ENCODE measurements at places on chromosomes 3 and 15.
A peak's percentile ranks its signal among the peaks of the same experiment; 100 is the strongest.

DNA sequence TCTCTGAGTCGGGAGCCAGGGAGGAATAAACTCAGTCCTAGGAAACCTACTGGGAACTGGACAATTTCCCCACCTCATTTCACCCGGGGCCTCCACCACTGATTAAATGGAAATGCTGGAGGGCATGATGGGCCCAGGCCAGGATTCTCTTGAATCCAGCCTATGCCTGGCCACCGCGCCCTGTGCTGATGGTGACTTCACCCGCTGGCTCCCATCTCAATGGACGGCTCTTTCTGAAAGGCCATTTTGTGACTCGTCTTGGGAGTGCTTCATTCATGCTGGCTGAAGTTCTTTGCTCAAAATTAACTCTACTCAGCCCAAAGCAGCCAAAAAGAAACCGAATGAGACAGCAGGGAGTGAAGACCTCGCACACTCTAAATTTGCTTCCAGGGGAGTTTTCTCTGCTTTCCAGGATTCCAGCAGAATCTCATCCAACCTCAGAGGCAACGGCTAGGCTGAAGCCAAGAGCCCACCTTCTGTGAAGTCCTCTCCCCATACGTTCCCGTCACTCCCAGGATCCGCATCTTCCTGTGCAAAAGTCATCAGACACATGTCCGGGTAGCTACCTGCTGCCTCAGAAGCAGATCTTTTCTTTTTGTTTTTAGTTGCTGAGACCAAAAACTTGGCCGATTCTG, 266.0 kb upstream of the ICE2 start:
- DNase-seq, result no peak

DNA sequence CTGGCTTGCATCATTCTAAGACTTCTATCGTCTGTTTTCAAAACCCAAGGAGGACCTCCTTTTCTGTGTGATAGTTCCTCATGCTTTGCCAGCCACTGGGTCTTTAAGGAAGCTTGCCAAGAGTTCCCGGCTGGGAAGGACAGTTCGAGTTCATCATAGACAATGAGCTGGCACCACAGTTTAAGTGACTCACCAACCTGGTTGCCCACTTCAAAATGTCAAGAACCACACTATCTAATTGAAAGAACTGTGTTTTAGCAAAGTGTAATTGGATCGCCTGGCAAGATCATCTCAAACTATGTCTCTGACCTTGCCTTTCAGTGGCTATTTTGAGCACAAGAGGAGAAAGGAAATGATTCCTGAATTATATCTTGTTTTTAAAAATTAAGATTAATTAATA, 27.9 kb downstream of the SOX2 start:
- DNase-seq, result no peak

DNA sequence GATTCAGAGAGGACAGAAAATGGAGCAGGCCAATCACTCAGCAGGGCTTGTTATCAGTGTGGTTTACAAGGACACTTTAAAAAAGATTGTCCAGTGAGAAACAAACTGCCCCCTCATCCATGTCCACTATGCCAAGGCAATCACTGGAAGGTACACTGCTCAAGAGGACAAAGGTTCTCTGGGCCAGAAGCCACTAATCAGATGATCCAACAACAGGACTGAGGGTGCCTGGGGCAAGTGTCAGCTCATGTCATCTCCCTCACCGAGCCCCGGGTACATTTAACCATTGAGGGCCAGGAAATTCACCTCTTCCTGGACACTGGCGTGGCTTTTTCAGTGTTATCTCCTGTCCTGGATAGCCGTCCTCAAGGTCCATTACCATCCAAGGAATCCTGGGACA, 513.7 kb upstream of the EPHA6 start:
- no peak for DNase-seq

GRCh38 chr3:32994045-32994444, 42.6 kb downstream of the CCR4 start:
- no peak for DNase-seq

DNA sequence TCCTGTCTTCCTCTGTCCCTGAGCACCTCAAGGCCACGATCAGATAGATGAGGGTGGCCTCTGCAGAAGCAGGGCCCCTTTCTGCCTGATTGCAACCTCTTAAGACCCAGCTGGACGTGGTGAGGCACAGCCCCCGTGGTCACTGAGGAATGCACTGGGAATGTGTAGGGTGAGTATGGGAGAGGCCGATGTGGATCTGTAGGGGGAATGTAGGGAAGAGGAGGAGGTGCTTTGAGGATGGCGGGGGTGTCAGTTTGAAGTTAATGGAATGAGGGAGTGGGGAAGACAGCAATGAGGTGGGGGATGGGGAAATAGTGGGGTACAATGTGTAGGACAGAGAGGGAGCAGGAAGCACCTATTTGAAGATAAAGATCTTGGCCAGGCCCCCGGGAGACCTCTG, 785 bp upstream of the IQCF5 start:
- no peak for DNase-seq

GRCh38 chr15:58746174-58746573, 3.3 kb downstream of the ADAM10 start:
- no peak for DNase-seq

DNA sequence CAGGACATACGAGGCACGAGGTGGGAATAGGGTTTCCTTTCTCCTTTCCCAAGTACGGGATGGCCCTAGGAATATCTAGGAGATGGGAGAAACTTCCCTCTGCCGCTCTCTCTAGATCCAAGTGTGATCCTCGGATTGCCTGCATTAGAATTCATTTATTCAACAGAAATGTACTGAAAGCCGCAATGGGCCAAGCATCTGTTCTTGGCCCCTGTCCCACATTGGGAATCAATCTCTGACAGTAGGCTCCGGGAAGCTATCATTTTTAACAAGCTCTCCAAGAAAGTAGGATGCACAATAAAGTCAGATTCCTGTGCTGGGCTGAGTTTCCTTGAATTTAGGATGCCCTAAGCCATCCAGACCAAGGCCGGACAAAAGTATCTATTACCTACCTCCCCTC, 37.2 kb upstream of the CA12 start:
- DNase-seq, result no peak

GRCh38 chr3:115861166-115861733, 237.9 kb downstream of the GAP43 start:
- no peak for DNase-seq

- DNase-seq, result no peak
Measured at GRCh38 chr15:65980824-65981456, 111.6 kb downstream of the RAB11A start.

DNA sequence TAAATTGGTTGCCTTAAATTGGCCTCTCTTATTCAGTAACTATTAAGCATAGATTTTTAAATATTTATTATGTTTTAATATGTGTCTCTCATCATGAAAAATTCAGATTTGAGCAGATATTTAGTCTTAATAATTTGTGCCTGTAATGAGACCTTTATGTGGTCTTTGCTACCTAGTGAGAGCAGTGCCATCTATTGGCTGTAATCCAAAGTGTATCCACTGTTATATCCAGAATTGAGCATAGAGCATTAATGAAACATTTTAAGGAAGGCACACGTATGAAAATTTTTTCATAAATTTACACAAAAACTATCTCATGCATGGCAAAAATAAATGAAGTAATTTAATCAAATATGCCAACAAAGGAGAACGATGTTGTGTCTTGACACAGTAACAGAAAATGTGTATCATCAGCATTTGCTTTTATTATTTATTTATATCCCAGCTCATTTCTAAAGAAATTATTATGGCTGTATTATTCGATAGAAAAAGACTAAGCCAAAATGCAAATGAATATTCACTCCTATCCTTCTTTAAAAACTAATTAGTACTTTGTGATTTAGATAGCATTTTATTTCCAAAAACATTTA, 203.5 kb downstream of the RSRC1 start:
- peak; percentile 34 for DNase-seq

- DNase-seq, result no peak
Measured at GRCh38 chr3:8298021-8298954, 203.3 kb upstream of the LMCD1 start.

DNA sequence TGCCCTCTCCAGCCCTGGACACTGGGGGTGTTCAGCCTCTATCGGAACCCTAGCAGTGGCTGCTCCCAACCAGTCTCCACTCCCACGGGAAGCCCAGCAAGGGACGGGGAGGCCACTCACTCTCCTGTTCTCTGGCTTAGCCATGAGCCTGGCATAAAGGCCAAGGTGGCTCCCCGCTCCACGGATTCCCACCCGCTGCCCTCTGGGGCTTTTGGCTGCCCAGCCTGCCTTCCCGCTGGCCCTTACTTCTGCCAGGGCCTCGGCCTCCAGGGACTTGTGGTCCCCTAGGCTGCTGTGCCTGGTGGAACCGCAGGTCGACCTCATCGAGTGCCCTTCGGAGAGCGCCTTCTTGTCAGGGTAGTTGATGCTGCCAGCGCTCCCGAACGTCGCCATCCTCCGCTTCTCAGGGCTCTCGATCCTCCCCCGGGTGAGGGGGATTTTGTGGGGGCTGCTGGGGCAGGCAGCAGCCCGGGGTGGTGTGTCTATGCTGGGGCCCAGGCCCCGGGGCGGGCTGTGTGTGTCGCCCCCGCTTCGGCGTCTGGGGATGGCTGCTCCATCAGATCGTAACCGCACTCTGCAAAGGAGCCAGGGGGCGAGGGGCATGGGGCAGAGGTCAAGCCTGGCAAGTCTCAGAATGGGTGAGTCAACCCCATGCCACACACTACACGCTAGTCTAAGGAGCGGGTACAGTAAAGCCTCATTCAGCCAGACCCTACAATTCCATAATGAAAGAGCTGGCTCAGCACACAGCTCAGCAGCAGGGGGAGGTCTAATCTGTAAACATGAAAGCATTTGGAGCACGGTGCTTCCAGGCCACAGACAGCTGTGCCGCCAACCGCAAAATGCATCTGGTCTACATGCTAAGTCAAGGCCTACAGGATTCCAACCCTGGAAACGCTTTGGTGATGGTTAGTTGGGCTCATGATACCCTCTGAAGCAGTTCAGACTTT, 27.3 kb upstream of the RAD18 start:
- no peak for DNase-seq

DNA sequence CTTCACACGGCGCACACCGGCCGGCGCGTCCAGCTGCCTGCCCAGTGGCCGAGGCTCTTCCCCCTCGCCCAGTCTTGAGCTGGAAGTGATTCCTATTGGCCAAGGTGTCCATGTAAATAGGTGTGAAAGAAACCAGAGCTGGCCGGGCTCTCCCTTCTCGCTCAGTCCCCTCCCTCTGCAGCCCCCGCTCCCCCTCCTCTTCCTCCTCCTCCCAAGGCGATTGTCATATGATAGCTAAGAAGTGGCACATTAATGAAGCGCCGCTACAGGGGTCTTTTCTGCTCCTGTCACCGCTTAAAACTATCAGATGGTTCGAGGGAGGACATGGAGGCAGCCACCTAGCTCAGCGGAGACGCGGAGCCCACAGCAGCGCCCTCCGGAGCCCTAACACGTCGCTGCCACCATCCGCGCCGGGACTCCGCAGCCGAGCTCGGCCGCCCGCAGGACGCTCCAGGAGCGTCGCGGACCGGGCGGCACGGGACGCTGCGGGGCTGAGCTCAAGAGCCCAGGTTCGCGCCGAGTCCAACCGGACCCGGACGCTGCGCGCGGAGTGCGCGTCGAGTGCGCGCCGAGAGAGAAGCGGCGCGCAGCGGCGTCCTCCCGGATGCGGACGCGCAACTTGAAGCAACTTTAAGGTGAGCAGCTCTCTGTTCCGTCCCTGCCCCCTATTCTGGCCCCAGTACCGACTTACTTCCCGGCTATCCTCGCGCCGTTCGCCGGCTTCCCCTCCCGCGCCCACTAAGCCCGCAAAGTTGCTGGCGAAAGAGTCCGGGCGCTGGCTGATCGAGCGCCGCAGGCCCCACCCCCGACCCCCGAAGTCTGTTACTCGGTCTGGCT, at the start of gene FOXB1:
TSS of gene FOXB1 (plus strand) at position 303 of the 837 bp plus-strand sequence. CDS start 653 bp downstream, outside the sequence.
- no peak for DNase-seq

GRCh38 chr3:128174675-128175590, 21.7 kb downstream of the EEFSEC start:
- no peak for DNase-seq

GRCh38 chr3:16126634-16127033, 47.8 kb upstream of the GALNT15 start:
- DNase-seq, result no peak

GRCh38 chr3:188259596-188259995, 105.6 kb downstream of the LPP start:
- DNase-seq, result no peak

DNA sequence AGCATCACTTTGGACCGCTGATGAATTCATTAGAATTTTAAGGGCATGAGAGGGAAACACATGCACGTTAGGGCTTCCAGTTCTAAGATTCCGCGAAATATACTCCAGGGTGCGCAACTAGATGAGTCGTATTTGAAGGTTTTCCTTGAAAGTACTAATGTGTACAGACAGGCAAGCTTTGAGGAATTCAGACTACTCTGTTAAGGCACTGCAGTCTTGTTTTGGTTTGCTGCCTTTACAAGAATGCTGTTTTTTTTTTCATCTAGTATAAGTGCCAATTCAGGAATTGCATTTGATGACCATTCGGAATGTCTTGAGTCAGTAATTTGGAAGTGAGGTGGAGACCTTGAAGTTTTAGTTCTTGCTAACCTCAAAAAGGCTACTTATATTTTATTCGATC, 19.1 kb downstream of the TRNT1 start:
- no peak for DNase-seq

GRCh38 chr3:39917065-39917773, 107.8 kb downstream of the MYRIP start:
- DNase-seq, result no peak

GRCh38 chr15:90701880-90702630, 15.1 kb upstream of the BLM start:
- no peak for DNase-seq

- DNase-seq, result no peak
Measured at GRCh38 chr3:16311960-16312451, 47.0 kb downstream of the OXNAD1 start.

DNA sequence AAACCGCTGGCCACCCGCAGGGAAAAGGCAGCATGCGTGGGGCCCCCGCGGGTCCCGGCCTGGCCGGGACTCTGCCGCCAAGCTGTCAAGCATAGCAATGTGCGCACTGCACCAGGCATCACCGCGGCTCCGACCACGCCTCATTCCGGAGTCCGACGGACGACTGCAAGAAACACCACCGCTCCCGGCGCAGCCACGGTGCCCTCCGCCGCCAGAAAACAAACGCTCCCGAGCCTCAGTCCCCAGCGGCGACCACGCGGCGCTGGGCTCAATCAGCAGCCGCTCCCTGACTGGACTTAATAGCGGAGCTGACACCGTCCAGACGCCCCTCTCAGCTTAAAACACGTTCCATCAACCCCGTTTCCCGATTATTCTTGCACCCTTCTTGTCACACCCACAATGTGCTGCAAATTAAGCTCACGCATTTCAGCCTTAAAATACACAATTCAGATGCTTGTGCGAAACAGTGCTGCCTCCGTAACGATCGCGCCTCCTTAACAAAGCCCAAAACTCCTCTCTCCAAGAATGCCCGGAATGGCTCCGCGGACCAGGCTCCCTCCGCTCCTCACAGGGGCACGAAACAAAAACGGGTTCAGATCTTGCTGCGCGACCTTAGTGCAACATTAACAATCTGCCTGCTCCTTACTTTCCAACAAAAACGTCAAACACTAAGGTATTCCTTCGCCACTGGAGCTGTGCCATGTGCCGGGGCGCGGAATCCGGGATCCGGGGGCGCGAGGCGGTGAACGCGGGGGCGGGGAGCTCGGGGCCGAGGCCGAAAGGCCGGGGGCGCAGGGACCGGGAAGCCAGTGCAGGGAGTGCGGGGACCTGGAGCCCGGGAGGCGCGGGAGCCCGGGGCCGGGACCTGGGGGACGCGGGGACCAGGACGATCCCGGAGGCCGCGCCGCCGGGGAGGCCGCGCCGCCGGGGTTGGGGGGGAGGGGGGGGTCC, 655 bp downstream of the CYFIP1 start:
- no peak for DNase-seq

- no peak for DNase-seq
Measured at GRCh38 chr3:127412578-127413317, 124.9 kb upstream of the PRR20G start.

GRCh38 chr3:75303741-75304140, 360.4 kb upstream of the FRG2C start:
- DNase-seq, result peak; percentile 12

GRCh38 chr3:184805351-184806038, 6.5 kb upstream of the VPS8 start:
- no peak for DNase-seq
